Iris pigment epithelial cell (primary cell): ENCODE measurements at places on chromosomes 5 and 9.

DNA sequence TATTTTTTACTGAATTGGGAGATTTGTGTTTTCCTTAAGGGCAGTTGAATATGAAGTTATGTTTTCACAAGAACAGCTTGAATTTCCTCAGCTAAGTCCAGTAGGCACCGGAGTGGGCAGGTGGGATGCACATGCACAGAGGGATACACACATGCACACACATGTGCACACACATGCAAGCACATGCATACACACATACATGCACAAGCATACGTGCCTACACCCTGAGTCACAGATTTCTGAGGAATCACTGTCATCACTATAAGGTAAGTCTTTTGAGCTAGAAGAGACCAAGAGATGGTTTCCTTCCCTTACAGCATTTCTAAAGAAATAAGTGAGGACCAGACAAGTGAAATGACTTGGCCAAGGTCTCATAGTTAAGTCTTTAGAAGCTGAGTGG lies 8.7 kb downstream of the ENTREP1 start:
- DNase-seq, result no peak

DNA sequence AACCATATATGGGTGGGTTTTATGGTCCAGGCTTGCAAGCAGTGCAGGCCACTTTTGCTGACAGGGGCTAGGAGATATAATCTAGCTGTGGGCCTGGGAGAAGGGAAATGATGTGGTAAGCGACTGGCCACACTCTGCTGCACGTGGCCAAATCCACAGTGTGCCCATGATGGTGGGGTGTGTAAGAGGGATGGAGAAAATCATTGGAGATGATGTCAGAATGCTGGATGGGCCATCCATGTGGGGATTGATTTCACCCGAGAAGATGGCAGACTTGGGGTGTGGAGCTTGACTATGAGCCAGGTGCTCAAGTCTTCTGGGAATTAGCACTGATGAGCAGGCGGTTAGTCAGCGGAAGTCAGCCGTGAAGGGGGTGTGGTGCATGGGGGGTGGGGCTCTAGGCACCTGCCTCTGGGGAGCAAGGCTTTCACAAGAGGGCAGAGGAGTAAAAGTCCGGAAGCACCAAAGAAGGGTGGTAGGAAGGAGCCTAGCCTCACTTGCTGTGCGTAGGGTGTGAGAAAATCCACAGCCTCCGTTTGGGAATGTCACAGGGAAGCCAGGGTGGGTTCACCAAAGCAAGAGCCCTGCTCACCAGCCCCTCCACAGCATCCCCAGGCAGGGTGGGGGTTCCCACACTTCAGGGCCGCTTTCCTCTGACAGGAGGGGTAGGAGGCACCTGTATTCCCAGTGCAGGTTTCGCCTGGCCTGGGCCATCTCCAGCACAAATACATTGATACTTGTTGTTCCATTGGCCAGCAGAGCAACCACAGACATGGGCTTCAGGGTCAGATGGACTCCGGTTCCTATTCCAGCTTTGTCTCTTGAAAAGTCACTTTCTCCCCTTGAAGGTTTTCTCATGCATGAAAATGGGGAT lies 44.5 kb upstream of the ANGPTL2 start:
- peak; percentile 12 for DNase-seq

DNA sequence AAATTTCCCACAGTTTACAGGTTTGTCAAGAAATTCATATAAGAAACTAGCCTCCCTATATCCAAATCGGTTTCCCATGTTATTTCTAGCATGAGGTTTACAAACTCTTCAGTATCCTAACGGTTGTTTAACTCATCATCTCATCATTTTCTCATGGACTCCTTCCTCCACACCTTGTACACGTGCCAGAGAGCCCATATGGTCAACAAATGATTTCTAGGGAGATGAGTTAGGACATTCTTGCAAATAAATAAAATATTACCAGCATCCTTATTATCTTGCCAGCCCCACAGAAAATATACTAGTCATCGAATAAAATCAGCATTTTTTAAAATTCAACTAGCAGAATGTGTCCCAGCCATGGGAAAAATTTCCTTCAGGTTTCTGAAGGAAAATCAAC lies 285.2 kb downstream of the EBF1 start:
- DNase-seq, result no peak

DNA sequence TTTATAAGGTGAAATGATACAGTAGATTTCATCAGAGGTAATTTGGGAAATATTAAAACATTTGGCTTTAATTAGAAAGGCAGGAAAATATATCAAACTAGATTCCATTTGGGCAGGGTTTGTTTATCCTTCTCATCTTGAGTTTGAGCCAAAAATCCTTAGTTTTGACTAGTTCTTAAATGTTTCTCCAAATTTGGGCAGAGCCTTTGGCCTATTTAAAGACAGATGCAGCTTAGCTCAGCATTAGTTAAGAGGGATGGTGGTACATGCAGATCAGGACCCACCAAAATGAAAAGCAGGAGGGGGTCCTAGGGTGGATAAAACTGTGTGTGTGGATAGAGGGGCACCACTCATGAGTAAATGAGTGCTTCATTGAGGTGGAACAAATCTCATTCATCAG lies 20.3 kb upstream of the ARRDC3 start:
- no peak for DNase-seq

- DNase-seq, result peak; percentile 18
Measured at GRCh38 chr9:33273266-33273971, 8.6 kb downstream of the CHMP5 start.

GRCh38 chr5:125549322-125549911 lies 803.0 kb upstream of the ZNF608 start:
- DNase-seq, result peak; percentile 54

DNA sequence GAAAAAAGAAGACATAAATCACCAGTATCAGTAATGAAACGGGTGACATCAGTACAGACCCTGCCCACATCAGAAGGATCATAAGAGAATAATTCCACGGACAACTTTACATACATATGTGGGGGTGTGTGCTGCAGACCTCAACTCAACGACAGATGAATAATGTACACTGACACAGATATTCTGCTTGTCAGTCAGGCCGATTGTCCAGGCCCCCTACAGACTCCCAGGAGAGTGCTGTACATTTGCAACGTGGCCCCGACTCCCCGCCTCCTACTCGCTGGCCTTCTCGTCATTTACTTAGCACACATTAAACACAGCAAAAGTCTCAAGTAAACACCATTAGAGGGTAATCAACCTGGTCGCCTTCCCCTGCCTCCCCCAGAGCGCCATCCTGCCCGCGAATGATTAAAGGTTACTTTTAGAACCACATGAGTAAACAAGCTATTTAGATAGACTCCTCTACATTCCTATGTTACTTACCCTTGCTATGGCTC lies 3.5 kb upstream of the TMED9 start:
- no peak for DNase-seq

DNA sequence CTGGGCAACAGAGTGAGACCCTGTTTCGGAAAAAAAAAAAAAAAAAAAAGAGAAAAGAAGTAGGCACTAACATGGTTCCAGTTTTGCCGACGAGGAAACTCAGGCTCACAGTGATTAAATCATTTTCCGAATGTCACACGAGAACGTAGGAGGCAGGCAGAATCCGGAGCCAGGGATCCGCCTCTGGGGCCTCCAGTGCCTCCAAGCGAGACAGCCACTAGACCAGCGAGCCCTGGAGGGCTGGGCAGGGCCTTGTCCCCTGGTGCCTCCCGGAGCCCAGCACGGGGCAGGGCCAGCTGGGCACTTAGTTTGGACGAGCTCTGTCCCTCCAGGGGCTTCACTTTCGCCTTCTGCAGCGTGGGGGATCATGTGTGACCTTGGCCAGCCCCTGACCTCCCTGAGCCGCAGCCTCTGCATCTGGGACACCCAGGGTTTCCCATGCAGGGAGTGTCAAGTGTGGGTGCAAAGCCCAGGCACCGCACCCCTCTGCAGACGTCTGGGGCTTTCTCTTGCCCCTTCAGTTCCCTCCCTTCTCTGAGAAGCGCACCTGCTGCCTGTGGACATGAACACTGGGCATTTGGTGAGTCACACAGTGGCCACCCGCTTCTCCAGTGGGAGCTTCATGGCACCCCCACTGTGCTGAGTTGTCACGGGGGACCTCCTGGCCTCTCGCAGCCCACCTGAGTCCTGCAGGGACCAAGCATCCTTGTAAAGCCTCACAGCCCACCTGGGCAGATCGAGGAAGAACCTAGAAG lies 80.3 kb downstream of the RXRA start:
- no peak for DNase-seq

DNA sequence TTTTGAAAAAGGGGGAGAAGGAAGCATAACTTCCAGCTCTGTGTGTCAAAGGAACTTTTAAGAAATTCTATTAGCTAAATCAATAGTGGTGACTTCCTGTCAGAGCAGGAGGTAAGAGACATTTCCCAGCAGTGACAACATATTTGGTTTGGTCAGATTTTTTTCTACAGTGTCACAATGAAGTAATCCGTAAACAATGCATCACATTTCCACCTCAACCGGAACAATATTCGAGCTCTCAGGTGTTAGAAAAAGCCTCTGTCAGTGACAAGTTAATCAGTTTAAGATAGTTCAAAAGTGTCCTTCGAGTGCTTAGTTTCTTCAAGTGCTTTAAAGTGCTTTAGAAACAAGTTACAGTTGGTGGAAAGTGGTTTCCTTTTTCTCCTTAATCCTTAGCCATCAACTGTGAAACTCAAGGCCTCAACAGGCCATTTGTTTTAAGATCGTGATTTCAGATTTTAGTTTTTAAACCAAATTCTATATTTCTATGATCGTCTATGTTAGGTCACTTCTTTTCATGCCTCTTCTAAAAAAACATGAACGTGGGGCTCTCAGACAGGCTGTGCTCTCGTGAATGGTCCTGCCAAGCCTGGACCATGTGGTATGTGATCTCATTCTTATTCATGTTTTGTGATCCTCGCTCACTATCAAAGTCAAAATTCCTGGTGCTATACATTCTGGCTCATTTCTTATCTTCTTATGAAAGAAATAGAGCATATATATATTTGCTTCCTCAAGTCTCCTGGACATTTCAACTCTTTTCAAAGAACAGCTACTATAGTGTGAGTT lies 181.9 kb upstream of the HMHB1 start:
- peak; percentile 73 for DNase-seq

DNA sequence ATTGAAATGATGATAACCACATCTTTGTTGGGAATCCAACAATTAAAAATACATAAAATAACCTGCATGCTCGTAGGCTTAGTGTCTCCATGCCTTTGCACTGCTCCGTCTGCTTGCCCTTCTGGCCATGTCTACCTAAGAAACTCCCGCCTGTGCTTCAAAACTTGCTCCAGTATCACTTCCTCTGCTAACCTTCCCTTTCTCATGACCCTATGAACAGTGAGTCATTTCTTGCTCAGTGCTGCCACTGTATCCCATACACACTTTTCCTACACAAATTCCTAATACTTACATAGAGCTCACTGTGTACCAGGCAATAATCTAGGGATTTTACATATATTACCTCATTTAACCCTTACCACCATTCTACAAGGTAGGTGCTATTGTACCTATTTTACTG lies 33.5 kb downstream of the TMEM245 start:
- peak; percentile 61 for DNase-seq

DNA sequence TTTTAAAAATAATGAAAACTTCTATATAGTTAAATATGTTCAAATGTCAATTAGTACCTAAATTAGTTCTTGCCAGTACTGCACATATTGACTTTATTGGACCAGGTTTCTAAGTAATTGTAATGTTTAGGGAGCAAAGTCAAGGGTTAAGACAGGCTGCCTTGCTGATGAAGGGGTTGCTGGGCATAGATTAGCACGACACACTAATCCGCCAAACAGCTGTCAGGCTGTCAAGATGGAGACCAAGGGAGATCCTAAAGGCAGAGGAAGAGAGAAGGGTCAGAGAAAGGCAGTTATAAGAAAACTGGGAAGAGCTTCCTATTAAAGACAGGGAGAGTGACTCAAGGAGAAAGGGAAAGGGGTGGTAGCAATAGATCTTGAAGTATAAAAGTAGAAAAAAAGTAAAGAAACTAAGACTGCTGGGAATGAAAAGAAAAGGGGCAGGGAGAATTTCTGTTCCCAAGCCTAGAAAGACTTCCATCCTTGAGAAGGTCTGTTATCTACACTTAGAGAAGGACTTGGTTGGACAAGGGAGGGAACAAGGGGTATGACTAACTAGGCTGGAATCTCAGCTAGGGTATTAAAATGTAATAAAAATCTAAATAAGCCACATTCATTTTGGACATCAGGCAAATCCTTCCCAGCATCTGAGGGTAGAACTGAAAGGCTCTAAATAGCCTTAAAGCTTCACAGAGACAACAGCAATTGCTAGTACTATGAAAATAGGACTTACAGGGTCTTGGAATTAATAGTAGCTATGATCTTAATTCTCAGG lies 188.7 kb downstream of the FBXL17 start:
- peak; percentile 65 for DNase-seq

- no peak for DNase-seq
Measured at GRCh38 chr9:136769710-136770191, 5.4 kb upstream of the LCN15 start.

- peak; percentile 21 for DNase-seq
Measured at GRCh38 chr5:77418601-77419581, 73.2 kb downstream of the WDR41 start.

- no peak for DNase-seq
Measured at GRCh38 chr5:141298376-141298775, 5.5 kb downstream of the SLC25A2 start.

GRCh38 chr5:117131876-117132275 lies 557.3 kb upstream of the SEMA6A start:
- DNase-seq, result no peak

GRCh38 chr9:111263116-111263515 lies 66.9 kb downstream of the OR2K2 start:
- DNase-seq, result no peak

DNA sequence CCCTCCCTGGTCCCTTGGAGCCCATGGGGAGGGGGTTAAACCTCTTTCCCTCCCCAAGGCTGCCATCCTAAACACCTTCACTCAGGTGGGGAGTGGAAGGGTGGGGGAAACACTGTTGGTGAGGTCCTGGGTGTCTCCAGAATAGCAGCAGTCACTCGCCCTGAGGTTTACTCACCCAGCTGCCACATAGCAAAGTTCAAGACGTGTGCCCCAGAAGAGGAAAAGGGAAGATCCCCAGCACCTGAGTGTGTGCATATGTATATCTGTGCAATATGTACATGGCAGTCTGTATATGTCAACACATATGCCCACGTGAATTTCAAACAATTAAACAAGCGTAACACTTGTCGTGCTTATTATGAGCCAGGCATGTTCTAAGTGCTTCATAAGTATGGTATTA lies 31.3 kb upstream of the SMU1 start:
- DNase-seq, result no peak

DNA sequence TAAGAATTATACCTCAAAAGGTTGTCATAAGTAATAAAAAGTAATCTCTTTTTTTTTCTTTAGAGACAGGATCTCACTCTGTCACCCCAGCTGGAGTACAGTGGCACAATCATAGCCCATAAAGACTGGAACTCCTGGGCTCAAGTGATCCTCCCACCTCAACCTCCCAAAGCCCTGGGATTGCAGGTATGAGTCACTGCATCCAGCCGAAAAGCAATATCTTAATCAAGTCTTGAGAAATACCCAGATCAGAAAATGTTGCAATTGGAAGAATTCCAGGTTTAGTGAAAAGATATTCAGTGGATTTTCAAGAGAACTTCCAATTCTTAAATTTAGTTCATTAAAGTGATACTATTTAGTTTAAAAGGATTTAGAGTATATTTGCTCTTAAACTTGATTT lies 40.9 kb upstream of the IDNK start:
- DNase-seq, result peak; percentile 86

GRCh38 chr5:126370796-126371718 lies 52.2 kb upstream of the GRAMD2B start:
- DNase-seq, result peak; percentile 77

- peak; percentile 65 for DNase-seq
Measured at GRCh38 chr5:38382898-38383297, 124.5 kb downstream of the EGFLAM start.
